Retinal pigment epithelial cell (primary cell): ENCODE measurements at places on chromosomes 6 and 20.
A peak's percentile ranks its signal among the peaks of the same experiment; 100 is the strongest.

GRCh38 chr6:151389618-151390275 lies 1.6 kb downstream of the ZBTB2 start:
- peak; percentile 26 for DNase-seq

GRCh38 chr6:13331516-13332348 lies 3.4 kb upstream of the TBC1D7 start:
- DNase-seq: no peak

GRCh38 chr6:11496152-11497060 lies 41.1 kb upstream of the TMEM170B start:
- no peak for DNase-seq

GRCh38 chr20:23702021-23702420 lies 13.2 kb upstream of the CST4 start:
- DNase-seq: no peak

- no peak for DNase-seq
Measured at GRCh38 chr20:49446808-49447207, 35.7 kb downstream of the KCNB1 start.

DNA sequence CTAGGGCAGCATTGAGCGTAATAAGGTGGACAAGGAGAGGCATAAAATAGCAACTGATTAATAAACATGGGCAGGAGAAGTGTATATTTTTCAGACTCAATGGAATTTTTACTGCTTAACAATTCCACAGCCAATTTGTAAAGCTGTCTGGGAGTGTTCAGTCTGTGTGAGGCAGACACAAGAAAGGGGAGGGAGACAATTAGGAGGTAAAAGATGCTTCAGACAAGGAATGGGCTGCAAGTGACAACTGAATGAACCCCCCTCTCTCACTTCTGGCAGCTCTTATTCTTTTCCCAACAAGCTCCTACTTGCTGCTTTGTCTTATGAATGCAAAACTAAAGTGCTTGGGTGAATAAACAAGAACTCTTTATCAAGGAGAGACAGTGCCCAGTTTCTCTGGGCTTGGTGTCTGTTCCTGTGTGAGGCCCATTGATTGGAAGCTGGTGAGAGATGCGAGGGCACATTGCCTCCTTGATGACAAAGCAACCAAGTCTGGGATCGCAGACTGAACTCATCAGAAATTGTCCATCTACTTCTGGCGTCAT lies 575.3 kb downstream of the RNF144B start:
- DNase-seq: no peak

- DNase-seq: no peak
Measured at GRCh38 chr20:43564455-43564854, 5.6 kb downstream of the SGK2 start.

DNA sequence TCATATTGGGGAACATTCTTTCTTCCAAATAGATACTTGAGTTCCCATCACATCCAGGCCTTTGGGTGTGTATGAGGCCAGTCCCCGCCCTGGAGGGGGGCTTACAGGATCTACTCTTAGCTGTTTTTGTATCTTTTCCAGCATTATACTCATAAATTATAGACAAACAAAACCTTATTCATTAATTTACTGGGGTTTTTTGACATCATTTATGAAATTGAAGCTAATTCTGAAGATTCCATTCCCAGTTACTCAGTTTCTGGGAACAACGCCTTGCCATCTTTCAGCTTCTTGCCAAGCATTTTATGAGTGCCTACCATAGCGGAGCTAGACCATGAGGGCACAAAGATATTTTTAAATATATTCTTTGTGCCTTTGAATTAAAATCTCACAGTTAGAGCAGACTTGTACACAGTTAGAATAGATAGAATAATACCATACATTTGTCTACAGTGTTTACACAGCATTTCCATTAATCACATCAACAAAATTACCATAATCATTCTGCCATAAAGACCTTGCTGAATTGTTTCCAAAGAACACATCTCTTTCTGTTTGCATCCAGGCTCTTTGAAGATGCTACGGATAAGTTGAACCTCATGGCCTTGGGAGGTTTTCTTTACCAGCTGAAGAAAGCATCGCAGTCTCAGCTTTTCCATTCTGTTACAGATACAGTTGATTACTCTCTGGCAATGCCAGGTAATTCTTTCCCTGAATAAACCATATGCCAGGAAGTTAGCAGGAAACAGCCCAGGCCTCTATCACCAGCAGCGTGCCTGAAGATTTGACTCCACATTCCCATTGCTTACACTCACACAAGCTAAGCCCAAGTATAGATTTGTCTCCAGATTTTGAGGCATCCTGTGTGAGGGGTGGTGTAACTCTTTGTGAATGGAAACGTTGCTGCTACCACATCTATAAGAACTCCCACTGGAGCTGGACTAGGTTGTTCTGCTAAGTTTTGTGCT lies 75.4 kb upstream of the PBOV1 start:
- DNase-seq: no peak

GRCh38 chr6:117384659-117385058 lies 41.1 kb downstream of the ROS1 start:
- DNase-seq: no peak

DNA sequence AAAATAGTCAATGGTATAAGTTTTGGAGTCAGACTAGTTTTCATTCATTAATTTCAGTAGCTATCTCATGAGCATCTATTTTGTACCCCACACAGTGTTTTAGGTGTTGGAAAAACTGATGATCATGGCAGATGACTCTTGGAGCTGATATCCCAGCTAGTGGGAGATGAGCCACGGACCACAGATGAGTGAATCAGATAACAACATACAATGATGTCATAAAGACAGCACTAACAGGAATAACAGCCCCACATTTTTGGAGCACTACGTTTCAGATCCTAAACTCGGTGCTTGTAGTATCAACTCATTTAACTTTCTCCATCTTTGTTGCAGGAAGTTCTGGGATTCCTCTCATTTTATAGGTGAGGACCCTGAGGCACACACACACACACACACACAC lies 67.8 kb upstream of the EDN3 start:
- no peak for DNase-seq

GRCh38 chr6:158759966-158760617 lies 59.1 kb downstream of the EZR start:
- no peak for DNase-seq

GRCh38 chr6:80440496-80441115 lies 334.1 kb downstream of the BCKDHB start:
- DNase-seq: no peak

- DNase-seq: no peak
Measured at GRCh38 chr6:90488816-90489215, 98.1 kb downstream of the MAP3K7 start.

DNA sequence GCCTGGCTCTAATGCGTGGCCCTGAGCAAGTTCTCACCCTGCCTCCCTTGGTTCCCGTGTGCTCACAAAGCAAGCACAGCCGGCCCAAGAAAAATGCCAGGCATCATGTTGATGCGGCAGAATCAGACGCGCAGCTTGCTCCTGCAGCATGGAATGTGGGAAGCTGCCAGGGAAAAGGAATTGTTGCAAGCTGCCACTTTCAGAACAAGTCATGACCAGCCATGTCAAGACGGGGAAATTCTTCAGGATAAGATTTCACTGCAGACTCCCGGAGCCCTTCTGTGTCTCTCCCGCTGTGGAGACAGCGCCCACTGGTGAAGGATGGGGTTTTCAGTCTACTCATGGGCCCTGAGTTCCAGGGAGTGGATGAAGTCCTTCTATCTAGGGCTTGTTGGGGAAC lies 4.6 kb downstream of the DACT2 start:
- no peak for DNase-seq

DNA sequence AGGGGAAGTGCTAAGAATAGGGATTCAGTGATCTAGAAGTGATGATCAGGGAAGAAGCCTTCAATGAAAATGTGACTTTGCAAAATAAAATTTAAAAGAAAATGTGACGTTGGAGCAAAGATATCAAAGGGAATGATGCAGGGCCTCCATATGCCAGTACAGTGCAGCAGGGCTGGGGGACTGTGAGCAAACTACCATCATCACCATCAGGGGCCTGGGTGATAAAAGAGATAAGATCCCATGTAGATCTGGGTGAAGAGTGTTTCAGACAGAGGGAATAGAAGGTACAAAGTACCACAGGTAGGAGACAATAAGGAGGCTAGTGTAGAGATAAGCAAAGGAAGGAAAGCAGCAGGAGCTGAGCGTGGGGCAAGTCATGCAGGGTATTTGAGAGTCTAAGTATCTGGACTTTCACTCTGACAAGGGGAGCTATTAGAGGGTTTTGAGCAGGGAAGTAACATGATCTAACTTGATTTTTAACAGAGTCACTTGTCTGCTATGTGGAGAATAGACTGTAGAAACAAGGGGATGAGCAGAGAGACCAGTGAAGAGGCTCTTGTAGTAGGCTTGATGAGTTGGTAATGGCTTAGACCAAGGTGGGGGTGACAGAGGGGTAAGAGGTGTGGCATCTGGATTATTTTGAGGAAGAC lies 295.6 kb downstream of the ZFAND3 start:
- no peak for DNase-seq

DNA sequence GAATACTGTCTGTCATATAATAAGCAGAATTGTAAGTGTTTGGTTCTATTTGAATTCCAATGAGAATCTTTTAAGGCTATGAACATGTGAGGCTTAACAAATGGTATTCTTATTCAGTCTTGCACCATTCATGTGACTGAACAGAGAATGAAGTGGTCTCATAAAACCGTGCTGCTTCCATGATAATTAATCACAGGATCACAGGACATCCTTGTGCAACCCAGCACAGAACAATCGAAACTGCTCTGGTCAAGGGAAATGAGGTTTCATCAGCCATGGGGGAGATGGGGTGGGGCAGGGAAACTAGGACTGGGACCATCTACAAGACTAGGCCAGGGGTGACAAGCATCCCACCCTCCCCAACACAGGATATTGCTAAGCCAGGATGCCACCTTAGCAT lies 6.0 kb downstream of the PPIL6 start:
- DNase-seq: no peak

GRCh38 chr20:63062188-63063140 lies 55.7 kb upstream of the BHLHE23 start:
- DNase-seq: no peak

DNA sequence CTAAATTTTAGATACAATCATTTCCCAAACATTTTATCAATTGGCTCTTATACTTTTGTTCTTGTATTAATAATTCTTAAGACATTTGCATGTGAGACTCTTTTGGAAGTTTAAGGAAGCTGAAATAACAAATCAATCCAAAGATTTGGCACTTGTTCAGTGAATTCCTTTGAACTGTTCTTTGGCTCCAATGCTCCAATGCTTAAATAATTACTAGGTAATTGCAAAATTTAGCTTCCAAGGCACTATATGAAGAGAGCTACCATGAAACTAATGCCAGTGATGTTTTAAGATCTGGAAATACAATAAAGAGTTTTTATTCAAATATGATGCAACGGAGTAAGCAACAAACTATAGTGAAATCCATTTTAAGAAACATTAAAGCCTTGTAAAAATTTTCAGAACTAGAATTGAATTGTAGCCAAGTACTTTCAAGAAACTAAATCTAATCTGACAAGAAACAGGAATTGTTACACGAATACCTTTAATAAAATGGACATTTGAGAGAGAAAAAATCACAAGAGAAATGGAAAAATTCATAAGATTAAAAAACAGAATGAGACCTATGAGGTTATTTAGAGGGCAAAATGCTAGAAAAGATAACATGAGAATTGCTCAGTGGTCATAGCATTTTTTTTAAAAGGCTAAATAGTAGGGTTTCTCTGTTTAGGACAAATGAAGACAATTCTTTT lies 43.6 kb upstream of the SMLR1 start:
- DNase-seq: peak; percentile 57

DNA sequence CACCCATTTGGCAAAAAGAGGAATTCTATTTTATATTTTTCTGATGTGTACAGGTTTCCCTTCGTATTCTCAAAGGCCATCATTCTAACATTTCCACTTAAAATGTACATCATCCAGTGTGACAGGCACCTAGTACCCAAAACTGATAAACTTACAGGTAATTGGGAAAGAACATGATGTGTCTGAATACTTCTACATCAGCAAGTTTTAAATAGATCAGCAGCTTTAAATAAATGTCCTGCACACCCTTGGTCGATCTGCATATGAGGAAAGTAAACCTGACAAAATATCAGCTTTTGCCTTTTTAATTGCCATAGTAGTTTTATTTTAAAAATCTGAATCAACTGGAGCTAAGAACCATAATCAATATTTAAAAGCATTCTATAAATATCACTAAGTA lies 26.5 kb downstream of the TOMM6 start:
- DNase-seq: no peak

- peak; percentile 65 for DNase-seq
Measured at GRCh38 chr6:161890133-161890831, 616.4 kb upstream of the AGPAT4 start.

DNA sequence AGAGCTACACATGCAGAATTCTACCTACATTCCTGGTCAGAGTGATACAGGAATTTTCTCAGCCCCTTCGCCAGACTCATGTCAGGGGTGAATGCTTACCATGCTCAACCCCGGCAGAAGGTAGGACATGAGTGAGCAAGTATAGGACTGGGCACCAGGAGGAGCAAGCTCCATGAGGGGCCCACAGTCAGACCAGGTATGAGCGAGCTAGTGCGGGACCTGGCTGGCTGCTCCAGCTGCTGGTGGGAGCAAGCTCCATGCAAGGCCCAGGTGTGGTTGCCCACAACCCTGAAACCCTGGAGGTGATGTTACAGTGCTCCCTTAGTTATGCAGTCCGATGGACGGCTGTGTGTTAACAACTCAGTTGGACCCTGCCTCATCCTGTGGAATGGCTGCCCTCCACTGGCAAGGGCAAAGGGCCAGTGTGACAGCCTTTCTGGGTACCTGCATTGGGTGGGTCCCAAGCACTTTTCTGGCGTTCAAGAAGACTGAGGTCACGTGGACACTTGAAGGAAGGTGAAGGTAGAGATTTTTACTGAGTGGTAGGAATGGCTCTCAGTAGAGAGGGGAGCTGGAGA lies 503.5 kb upstream of the CITED2 start:
- DNase-seq: no peak

- DNase-seq: no peak
Measured at GRCh38 chr6:162706232-162706631, 21.3 kb downstream of the PRKN start.

DNA sequence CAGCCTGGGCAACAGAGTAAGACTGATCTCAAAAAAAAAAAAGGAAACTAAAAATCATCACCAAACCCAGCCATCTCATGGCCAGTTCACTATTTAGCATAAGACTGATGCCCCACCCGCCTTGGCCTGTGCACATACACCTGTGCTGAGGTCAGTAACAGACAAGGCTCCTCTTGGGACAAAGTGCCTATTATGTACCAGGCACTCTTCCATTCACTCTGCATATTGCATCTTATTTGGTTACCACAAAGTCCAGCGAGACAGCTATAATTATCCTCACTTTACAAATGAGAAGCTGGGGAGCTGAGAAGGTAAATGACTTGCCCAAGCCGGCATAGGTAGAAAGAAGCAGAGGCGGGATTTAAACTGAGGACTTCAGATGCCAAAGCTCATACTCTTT lies 3.8 kb downstream of the PTPRT start:
- DNase-seq: no peak

GRCh38 chr20:40275738-40276137 lies 413.3 kb downstream of the MAFB start:
- DNase-seq: no peak

DNA sequence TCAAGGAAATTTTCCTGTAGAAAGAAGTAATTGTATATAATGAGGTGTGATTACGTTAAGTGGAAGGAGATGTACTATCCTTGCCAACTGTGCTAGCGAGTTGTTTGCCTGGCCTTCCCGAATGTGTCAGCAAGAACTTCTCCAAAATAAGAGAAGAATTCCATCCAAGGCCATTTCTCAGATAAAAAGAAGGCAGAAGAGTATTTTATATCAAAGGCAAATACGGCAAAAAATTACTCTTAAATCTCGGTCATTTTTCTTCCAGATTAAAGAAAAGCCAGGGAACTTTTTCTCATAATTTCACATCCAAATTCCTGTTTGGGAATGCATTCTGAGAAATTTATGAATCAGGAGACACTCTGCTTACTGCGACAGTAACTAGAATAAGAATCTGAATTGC lies 290.6 kb downstream of the CBLN4 start:
- no peak for DNase-seq

- DNase-seq: no peak
Measured at GRCh38 chr6:150347845-150348244, 21.0 kb upstream of the IYD start.
